Hair follicular keratinocyte (primary cell): ENCODE measurements at places on chromosomes 6 and 20. TPM values are rescaled to one million over a fixed set of nuclear protein-coding genes. Genes with fewer than 3 reads are reported as not detected.

Gene MYB
- 0.04 TPM in 1 of 2 replicates, not detected in the other for total RNA-seq

Gene SNRPB
- total RNA-seq, result 488 and 776 TPM in 2 replicates

Gene PEX7
- total RNA-seq, result 10.1 and 16.5 TPM in 2 replicates

Gene ZNF334
- total RNA-seq, result 1.1 and 2.7 TPM in 2 replicates

Gene TCFL5
- total RNA-seq, result 13.8 and 15.7 TPM in 2 replicates

Gene RIOK1
- total RNA-seq, result 9.8 and 16.9 TPM in 2 replicates

Gene DLK2
- 36.1 and 47.8 TPM in 2 replicates for total RNA-seq

Gene METTL24
- total RNA-seq, result not detected in 2 replicates

Gene MAS1
- not detected in 2 replicates for total RNA-seq

Gene HMGCLL1
- total RNA-seq, result 0.39 and 0.65 TPM in 2 replicates

Gene SIRPB1
- total RNA-seq, result 1.1 and 2.2 TPM in 2 replicates

Gene BMP7
- not detected in 2 replicates for total RNA-seq

Gene SLC22A2
- total RNA-seq, result not detected in 2 replicates

Gene FAM162B
- total RNA-seq, result 0.08 TPM in 1 of 2 replicates, not detected in the other

Gene CLDN20
- total RNA-seq, result not detected in 2 replicates

Gene SIRPD
- not detected in 2 replicates for total RNA-seq

Gene GPX5
- total RNA-seq, result not detected in 2 replicates

Gene HLA-DPB1
- total RNA-seq, result 0.70 and 2.8 TPM in 2 replicates

Gene PAK5
- total RNA-seq, result not detected in 2 replicates

Gene GDAP1L1
- not detected in 2 replicates for total RNA-seq

Gene IRF4
- total RNA-seq, result not detected in 2 replicates

Gene TRIM40
- total RNA-seq, result not detected in 2 replicates

Gene TAGAP
- not detected in 2 replicates for total RNA-seq

Gene ZFP57
- 12.7 and 14.2 TPM in 2 replicates for total RNA-seq

Gene CHD6
- 8.1 and 11.6 TPM in 2 replicates for total RNA-seq

Gene TFAP2D
- total RNA-seq, result not detected in 2 replicates

Gene MROH8
- total RNA-seq, result 0.08 TPM in 1 of 2 replicates, not detected in the other

Gene GRIK2
- not detected in 2 replicates for total RNA-seq

Gene HRH3
- total RNA-seq, result not detected in 2 replicates

Gene CGA
- not detected in 2 replicates for total RNA-seq

Gene CFAP61
- total RNA-seq, result 0.08 TPM in 1 of 2 replicates, not detected in the other

Gene FRK
- 2.1 and 2.3 TPM in 2 replicates for total RNA-seq

Gene TTBK1
- 0.04 TPM in 1 of 2 replicates, not detected in the other for total RNA-seq

Gene OTOR
- total RNA-seq, result not detected in 2 replicates

Gene DNAH8
- not detected in 2 replicates for total RNA-seq

Gene REM1
- total RNA-seq, result not detected in 2 replicates

Gene PNPLA1
- total RNA-seq, result 0.16 TPM in 1 of 2 replicates, not detected in the other

Gene HLA-DQB1
- total RNA-seq, result 9.0 and 17.6 TPM in 2 replicates

Gene KHDC1L
- total RNA-seq, result not detected in 2 replicates

Gene LY6G6C
- 0.15 TPM in 1 of 2 replicates, not detected in the other for total RNA-seq

Gene HCRTR2
- total RNA-seq, result not detected in 2 replicates

Gene RCAN2
- 0.23 TPM in 1 of 2 replicates, not detected in the other for total RNA-seq

Gene EYA4
- not detected in 2 replicates for total RNA-seq
